ENCODE measurements at places on chromosomes 4 and X. TPM values are rescaled to one million over a fixed set of nuclear protein-coding genes. Genes with fewer than 3 reads are reported as not detected.

Gene KLB
- total RNA-seq = 0.20 TPM

DNA sequence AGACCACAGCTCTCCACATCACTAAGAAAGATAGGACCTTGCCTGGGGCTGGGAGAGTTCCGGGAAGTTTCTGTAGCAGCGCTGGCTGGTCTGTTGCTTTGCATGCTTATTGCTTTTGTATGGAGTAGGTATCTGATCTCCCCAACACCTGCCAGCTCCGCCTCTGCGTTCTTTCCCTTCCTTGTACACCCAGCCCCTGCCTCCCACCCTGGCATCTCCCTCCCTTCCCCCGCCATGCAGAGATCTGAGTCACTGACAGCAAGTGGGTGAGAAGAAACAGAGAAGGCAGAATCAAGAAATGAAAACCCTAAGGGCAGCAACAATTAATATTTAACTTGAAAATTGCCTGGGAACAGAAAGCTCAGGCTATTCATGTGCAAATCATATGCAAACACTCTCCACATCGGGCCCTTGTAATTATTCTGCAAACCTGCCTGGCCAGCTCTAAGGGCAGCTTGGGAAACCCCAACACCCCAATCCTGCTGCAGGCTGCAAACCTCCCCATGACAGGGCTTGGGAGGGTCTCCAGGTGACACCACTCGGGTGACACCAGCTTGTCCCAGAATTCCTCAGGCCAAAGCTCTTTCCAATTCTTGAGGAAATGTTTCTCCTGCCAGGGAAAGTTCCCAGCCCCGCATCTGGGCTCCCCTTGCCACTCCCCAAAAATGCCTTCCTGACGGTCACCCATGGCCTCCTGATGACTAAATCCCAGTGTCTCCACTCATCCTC, 257.2 kb downstream of the FBXW7 start:
- DNase-seq = no peak

GRCh38 chrX:31179203-31179602, 107.4 kb upstream of the FTHL17 start:
- no peak for DNase-seq

GRCh38 chr4:106370214-106370613, 1.6 kb upstream of the GIMD1 start:
- DNase-seq = no peak

Gene PABPC1L2A
- total RNA-seq = not detected

DNA sequence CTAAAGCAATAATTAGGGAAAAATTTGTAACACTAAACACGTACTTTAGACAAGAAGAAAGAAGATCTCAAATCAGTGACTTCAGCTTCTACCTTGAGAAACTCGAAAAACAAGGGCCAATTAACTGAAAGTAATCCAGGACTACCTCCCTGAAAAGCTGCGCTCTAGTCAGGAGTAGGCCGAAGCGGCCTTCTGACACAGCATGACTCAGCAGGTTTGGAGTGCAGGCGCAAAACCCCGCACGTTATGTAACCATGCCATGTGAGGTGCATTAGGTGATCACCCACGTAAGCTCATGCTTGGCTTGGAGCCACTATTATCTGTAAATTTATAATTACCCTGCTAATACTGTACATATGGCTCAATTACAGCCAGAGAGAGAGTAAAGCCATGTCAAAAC, 52.8 kb upstream of the CCDC149 start:
- DNase-seq = no peak

GRCh38 chr4:169068423-169068822, 58.4 kb upstream of the CBR4 start:
- DNase-seq = no peak

- DNase-seq = no peak
Measured at GRCh38 chrX:149513825-149514428, 8.8 kb upstream of the IDS start.

GRCh38 chr4:76782837-76783236, 115.1 kb downstream of the SOWAHB start:
- no peak for DNase-seq

GRCh38 chrX:48466696-48467095, 3.4 kb downstream of the SLC38A5 start:
- peak; percentile 41 for DNase-seq

Gene TMSB15B
- 1.0 TPM for total RNA-seq

DNA sequence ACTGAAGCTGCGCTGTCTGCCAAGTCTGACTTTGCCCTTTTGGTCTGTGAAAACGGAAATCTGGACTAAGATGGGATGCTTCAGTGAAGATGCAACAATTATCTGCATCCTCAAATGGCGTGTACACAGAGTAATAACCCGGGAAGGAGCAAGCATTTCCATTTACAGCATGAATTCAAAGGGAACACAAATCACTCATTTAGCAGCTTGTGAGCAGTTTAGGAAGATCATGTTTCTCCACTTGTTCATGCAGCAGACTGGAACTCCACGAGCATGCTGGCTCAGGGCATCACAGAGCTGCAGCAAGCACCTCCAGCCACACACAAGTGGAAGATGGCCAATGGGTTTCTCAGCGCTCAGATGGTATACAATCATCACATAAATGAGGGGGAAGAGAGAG, 175.5 kb downstream of the NLGN4X start:
- DNase-seq = no peak

- DNase-seq = no peak
Measured at GRCh38 chr4:123106747-123107146, 184.3 kb upstream of the NUDT6 start.

Gene RIPPLY1
- total RNA-seq = not detected

Gene UVSSA
- 138 TPM for total RNA-seq

DNA sequence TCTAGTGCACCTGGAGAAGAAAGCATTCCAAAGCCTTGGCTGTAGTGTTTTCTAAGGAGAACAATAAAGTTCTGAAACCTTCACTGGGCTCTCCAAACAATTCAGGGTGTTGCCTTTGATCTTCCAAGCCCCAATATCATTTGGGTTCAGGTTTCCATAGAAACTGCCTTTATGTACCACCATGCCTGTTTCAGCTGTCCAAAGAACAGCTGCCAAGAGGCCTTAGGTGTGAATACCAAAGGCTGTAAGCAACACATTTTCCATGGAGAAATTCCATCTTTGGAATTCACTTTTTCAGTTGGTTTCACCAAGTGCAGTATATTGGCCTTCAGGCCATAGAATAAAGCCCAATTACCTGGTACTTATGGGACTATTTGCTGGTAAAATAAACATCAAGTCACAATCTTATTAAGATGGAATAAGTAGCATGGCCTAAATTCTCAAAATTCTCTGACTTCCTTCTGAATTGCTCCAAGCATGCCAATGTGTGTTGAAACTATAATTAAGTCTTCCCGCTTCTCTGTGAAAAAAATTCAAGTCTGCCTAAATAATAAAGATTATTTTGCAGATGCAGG, 61.9 kb downstream of the COX18 start:
- DNase-seq = no peak

DNA sequence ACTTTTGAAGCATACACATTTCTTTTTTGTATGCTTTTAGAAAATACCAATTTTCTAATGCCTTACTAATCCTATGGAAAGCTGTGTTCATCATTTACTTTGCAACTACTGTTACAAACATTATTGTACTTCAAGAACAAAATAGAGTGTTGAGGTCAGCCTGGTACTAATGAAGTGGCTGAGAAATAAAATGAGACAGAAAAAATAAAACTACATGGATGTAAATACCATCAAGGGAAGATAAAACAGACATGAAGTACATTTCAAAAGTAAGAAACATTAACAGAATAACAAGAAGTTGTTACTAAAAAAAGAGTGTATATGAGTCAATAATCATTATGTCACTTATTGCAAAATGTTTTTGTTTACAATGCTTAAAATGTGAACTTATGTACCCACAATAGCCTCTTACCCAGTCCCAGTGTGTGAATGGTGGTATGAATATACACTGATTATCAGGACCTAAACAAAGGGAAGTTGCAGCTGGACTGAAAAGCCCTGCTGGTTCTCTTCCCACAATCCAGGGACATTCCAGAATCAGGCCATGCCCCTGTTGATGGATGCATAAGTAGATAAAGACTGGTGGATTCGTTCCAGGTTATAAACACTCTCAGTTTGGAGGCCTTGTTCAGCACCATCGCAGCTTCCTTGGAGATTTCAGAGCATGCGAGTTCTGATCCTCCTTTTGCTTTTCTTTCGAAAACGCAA, 2.4 kb upstream of the CSN3 start:
- DNase-seq = no peak

Gene GYPA
- total RNA-seq = not detected

DNA sequence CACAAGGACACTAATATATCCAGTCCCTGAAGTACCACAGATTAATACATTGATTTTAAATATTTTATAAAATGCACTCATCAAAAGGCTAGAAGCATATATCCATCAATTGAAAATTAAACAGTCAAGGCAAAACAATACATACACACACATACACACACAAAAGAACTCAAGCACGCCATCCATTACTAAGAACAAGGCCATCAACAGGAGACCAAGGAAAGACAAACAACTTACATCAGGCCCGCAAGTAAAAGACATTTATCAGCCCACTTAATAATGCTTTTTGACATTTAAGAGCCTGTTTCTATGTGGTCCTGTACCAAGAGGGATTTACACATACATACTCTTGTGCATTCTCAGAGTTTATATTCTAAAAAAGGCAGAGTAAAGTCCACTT, 50.0 kb upstream of the ZNF827 start:
- no peak for DNase-seq

GRCh38 chr4:25172961-25173915, 13.0 kb upstream of the SEPSECS start:
- no peak for DNase-seq

- DNase-seq = no peak
Measured at GRCh38 chrX:71922686-71923085, 12.0 kb downstream of the NHSL2 start.

Gene MAGEA2
- total RNA-seq = not detected

GRCh38 chrX:97850911-97851310, 967.2 kb downstream of the RPA4 start:
- DNase-seq = no peak

GRCh38 chrX:34288782-34289181, 156.7 kb upstream of the FAM47A start:
- DNase-seq = no peak

DNA sequence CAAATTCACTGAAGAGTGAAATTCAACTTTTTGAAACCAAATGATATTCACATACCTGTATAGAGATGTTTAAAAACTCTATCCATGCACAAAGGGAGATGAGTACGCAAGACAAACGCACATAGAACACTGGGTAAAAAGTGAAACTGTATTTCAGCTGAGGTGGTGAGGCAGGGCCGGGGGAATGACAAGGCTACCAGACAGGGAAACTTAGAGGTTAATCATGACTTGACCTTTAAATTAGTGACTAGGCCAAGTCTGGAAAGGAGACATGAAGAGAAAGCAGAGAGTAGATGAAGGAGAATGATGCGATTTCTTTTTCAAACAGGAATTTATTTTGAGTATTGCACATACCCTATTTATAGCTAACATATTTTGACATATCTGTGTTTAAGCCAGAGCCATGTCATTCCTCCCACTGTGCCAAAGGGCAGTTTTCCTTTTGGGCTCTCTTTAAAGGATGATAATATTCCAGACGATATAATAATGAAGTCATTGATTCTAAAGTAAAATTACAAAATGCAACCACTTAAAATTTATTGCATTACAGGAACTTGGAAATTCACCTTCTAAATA, 49.4 kb downstream of the ARHGEF6 start:
- no peak for DNase-seq

DNA sequence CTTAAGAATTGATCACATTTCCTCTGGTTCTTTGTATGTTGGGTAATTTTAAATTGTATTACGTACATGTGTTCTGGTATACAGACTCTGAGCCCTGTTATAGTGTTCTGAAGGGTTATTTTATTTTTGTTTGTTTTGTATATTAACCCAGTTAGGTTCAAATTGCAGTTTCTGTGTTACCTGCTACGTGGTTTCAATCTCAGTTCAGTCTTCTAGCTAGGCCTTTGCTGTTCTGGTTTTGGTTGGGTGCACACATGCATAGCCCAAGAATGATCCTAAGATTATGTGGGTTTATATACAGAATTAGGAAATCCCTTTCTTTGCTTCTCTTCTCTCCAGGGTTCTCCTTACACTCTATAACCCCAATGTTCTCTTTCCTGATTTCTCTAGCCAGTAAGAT, 161.0 kb downstream of the PPP1R2C start:
- no peak for DNase-seq

Gene UGT2B15
- total RNA-seq = not detected

- no peak for DNase-seq
Measured at GRCh38 chrX:148930206-148930729, 429.9 kb downstream of the AFF2 start.

DNA sequence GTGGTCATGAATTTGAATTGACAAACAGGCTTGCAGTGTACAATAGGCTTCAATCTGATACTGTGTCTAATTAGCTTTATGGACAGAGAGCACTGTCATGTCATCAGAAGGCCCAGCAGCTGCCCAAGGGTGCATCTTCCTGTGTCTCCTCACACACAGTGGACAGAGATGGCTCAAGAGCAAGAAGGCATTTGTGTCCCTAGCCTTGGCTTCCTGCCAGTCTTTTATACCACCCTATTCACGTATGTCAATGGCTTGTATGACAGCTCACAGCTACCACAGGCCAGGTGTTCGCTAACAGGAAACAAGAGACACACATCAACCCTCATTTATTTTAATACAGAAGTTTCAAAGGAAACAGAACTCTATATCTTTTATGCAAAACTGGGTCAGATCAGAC, 874.0 kb upstream of the AGA start:
- no peak for DNase-seq

Gene PDGFRA
- 75.1 TPM for total RNA-seq

DNA sequence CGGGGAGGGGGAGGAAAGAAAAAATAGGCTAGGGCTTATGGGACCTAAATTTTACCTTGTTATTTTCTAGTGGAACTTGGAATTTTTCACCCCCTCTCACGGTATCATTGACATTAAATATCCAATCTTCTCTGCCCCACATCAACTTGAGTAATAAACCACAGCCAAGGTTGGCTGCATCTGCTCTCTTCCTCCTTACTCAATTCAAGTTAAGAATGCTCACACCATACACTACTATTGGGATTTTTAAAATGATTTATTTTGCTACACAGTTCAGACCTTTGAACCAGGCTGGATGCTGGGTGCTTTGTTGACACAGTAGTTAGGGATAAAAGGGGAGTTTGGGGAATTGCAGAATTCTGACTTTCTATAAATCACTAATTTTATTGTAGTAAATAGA, 78.2 kb upstream of the DHX15 start:
- DNase-seq = no peak

DNA sequence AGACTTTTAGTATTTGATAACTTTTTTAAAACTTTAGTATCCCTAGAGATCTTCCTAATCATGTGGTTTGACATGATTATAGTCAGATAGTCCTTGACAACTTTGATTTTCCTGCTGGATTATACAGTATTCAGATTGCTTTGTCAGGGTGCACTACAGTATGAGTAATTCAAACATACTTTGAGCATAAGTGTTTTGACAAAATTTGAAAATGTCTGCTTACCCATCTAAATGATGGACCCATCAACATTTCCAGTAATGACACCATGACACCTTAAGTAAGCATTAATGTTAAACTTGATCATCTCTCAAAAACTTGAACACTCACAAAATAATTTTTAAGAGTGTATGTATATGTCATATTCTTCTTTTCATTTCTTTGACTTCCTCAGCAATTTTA, 514.5 kb upstream of the SMIM31 start:
- no peak for DNase-seq

Measured in upper lobe of left lung (tissue), 6 donors.